CD8-positive, alpha-beta memory T cell (primary cell): ENCODE measurements at places on chromosomes 16 and 17.

GRCh38 chr17:80068301-80069222 lies 32.1 kb downstream of the CCDC40 start:
- no peaks in the 10 kb centered on the region for H3K36me3 ChIP-seq
- no peak overlapping the region for H3K27ac ChIP-seq
- no peak for DNase-seq
- no peak overlapping the region for H3K4me3 ChIP-seq
- no peaks in the 10 kb centered on the region for H3K4me1 ChIP-seq
- H3K27me3 ChIP-seq, result no peaks in the 10 kb centered on the region

DNA sequence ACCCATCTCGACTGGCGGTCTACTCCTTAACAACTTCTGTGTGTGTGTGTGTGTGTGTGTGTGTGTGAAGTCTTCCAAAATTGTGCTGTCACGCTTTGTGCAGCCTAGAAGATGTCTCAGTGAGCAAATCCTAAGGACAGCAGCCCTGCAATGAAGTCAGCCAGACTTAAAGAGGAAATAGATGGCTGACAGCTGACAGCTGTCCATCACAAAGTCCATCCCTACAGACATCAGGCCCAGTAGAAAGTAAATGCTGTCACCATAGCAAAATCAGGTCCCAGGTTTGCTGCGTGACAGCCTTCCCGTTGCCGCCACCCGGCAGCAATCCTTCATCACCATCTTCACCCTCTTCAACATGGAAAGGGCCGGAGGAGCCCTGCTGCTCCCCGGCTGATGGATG lies 416.0 kb downstream of the SOX9 start:
- no peaks in the 10 kb centered on the region for H3K27me3 ChIP-seq
- no peaks in the 10 kb centered on the region for H3K36me3 ChIP-seq

- H3K4me3 ChIP-seq, result no peak overlapping the region
- H3K36me3 ChIP-seq, result no peaks in the 10 kb centered on the region
- H3K4me1 ChIP-seq, result no peaks in the 10 kb centered on the region
- no peak overlapping the region for H3K27ac ChIP-seq
- H3K27me3 ChIP-seq, result peaks cover 5% of the 10 kb centered on the region
These were observed 23.7 kb upstream of the PMP22 start for GRCh38 chr17:15288859-15289258.

- no peak for DNase-seq
- peaks cover 3% of the 10 kb centered on the region for H3K4me1 ChIP-seq
- no peak overlapping the region for H3K4me3 ChIP-seq
- H3K27ac ChIP-seq, result no peak overlapping the region
- H3K27me3 ChIP-seq, result no peaks in the 10 kb centered on the region
These were observed 12.8 kb downstream of the ATP2A3 start for GRCh38 chr17:3951420-3951819.

- no peaks in the 10 kb centered on the region for H3K4me1 ChIP-seq
- no peaks in the 10 kb centered on the region for H3K36me3 ChIP-seq
- no peak for DNase-seq
- no peak overlapping the region for H3K27ac ChIP-seq
- H3K27me3 ChIP-seq, result no peaks in the 10 kb centered on the region
- H3K4me3 ChIP-seq, result no peak overlapping the region
These were observed 23.9 kb upstream of the WSB1 start for GRCh38 chr17:27269974-27270373.

GRCh38 chr16:79426663-79427062 lies 173.9 kb downstream of the MAF start:
- no peaks in the 10 kb centered on the region for H3K36me3 ChIP-seq
- H3K4me3 ChIP-seq, result no peak overlapping the region
- DNase-seq, result no peak
- no peak overlapping the region for H3K27ac ChIP-seq

GRCh38 chr16:55033225-55034156 lies 102.8 kb downstream of the IRX5 start:
- no peaks in the 10 kb centered on the region for H3K27me3 ChIP-seq
- no peak overlapping the region for H3K4me3 ChIP-seq
- no peak for DNase-seq

DNA sequence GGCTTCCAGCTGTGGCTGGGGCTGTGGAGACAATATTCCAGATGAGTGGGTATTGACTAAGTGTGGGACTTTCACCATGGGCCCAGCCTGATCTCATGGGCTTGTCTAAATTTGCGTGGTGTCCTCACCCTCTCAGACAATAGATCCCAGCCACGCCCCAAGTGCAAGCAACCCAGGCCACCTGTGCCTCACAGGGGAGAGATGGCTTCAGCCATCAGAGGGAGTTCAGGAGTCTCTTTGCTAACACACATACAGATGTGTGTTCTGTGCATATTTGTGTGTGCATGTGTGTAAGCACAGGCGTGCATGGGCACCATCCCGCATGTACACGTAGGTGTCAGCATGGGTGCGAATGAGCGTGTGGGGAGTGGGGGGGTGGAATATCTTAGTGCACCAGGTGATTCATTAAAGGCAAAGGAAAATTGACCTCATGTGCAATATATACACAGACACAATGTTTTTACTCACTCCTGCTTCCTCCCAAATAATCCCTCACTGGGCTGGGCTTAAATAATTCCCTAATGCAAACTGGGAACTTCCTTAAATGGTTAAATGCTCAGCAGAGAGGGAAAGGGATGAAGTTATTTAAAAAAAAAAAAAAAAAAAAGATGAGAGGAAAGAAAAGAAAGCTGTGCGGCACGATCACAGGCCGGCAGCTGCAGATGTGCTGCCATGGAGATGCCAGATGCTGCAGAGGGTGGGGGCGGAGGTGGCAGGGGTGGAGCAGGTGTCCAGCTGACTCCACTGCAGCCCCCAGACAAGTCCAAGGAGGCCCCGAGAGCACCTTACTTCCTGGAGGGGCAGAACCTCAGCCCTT lies 24.0 kb upstream of the CDC42EP4 start:
- H3K27me3 ChIP-seq, result no peaks in the 10 kb centered on the region
- DNase-seq, result no peak

- no peak overlapping the region for H3K4me3 ChIP-seq
- DNase-seq, result no peak
- peaks cover 8% of the 10 kb centered on the region for H3K4me1 ChIP-seq
- no peak overlapping the region for H3K27ac ChIP-seq
- peaks cover 32% of the 10 kb centered on the region for H3K36me3 ChIP-seq
These were observed 17.2 kb downstream of the TXNDC11 start for GRCh38 chr16:11725457-11725856.

DNA sequence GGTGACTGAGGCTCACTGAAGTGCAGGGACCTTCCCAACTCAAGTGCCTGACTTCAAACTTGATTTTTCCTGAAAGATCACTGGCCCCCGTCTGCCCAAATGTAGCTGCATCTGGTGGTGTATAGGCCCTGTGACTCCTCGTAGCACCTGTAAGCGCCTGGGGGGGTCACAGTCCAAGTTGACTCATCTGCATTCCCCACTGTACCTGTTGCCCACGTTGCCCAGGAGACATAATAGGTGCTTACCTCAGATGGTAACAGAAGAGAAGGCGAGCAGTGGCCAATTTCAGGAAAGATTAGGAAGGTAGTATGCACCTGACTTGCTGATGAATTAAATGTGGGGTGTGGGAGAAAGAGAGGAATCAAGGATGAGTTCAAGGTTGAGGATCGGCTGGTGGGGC lies 44.1 kb upstream of the EMP2 start:
- no peak overlapping the region for H3K27ac ChIP-seq
- H3K4me3 ChIP-seq, result no peak overlapping the region
- H3K4me1 ChIP-seq, result no peaks in the 10 kb centered on the region
- no peak for DNase-seq

DNA sequence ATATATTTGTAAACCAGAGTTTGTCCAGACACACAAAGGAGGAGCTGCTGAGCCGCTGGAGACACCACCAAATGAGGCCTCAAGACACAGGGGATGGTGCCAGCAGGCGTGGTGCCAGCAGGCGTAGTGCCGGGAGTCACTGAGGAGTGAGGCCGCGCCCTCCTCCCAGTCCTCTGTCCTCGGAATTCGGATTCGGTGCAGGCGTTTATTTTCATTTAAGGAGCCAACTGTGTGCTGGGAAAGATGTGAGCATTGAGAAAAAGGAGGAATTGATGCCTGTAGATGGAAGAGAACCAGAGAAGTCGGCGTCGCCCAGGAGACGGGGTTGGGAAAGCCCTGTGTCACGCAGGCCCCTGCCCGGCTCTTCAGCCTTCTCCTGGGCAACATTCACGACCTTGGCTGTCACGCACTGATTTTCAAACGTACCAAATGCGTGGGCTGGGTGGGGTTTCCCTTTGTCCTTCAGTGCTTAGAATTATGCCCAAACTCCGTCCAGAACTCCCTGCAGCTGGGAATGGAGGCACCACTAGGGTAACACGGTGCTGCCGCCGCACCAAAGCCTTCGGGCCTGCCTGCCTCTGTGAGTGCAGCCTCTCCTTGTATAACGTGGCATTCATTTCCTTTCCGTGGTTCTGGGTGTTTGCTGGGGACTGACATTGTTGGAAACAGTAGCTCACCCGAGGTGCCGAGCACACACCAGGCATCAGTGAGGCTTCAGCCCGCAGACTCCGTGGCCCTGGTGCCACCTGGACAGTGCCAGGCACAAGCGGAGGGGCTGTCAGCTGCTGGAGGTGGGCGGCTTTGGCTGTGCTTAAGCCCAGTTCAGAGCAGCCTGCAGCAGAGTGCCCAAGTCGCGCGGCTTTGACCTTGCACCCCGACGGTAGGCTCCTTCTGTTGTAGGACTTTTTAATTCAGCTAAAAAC lies 49.0 kb upstream of the CHMP6 start:
- H3K4me3 ChIP-seq, result no peak overlapping the region
- peaks cover 13% of the 10 kb centered on the region for H3K36me3 ChIP-seq
- no peak for DNase-seq
- no peaks in the 10 kb centered on the region for H3K27me3 ChIP-seq
- H3K4me1 ChIP-seq, result peaks cover 19% of the 10 kb centered on the region
- no peak overlapping the region for H3K27ac ChIP-seq

DNA sequence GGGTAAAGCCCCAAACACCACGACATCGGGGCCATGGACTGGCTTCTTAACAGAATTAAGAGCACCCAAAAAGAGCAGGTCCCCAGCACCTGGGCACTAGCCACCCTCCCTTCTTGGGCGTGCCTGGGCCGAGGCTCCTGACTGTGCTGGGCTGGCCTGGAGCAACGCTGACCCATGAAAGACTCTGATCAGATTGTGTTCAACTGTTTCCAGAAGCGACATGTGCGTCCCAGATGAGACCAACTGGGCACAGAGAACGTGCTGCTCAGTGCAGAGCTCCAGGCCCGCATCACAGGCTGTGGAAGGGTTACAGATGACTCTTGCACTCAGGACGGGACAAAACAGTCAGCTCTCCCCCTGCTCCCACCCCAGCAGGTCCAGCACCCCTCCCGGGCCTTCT lies 100.7 kb downstream of the KCNJ12 start:
- no peaks in the 10 kb centered on the region for H3K27me3 ChIP-seq
- no peak for DNase-seq
- H3K4me1 ChIP-seq, result no peaks in the 10 kb centered on the region
- H3K27ac ChIP-seq, result no peak overlapping the region
- H3K36me3 ChIP-seq, result no peaks in the 10 kb centered on the region

GRCh38 chr17:14733376-14733775 lies 432.5 kb downstream of the HS3ST3B1 start:
- H3K36me3 ChIP-seq, result no peaks in the 10 kb centered on the region
- no peak for DNase-seq
- no peak overlapping the region for H3K27ac ChIP-seq
- no peaks in the 10 kb centered on the region for H3K4me1 ChIP-seq

GRCh38 chr17:32161506-32162365 lies 19.4 kb downstream of the RHOT1 start:
- no peaks in the 10 kb centered on the region for H3K27me3 ChIP-seq
- H3K27ac ChIP-seq, result no peak overlapping the region
- no peaks in the 10 kb centered on the region for H3K36me3 ChIP-seq

GRCh38 chr17:73394512-73395450 lies 83.0 kb upstream of the CDC42EP4 start:
- no peak overlapping the region for H3K27ac ChIP-seq
- DNase-seq, result no peak
- no peaks in the 10 kb centered on the region for H3K4me1 ChIP-seq
- H3K27me3 ChIP-seq, result no peaks in the 10 kb centered on the region
- H3K4me3 ChIP-seq, result no peak overlapping the region

DNA sequence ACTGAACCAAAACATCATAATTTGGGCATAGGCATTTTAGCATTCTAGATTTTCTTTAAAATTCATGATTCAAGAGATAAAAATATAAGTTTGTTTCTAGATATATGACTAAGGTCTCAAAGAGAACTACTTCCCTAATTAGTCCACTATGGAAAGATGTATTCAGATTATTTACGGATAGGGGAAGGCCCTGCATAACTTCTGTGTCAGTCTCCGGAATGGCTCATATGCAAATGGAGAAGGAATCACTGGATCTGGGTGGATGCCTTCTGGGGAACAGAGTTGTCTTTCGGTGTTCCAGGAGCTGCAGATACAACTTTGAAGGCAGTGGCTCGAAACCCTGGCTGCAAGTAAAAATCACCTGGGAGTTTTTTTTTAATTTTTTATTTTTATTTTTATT lies 17.1 kb upstream of the WFIKKN2 start:
- H3K27me3 ChIP-seq, result no peaks in the 10 kb centered on the region
- no peak overlapping the region for H3K27ac ChIP-seq
- no peaks in the 10 kb centered on the region for H3K36me3 ChIP-seq
- peaks cover 7% of the 10 kb centered on the region for H3K4me1 ChIP-seq
- no peak overlapping the region for H3K4me3 ChIP-seq

DNA sequence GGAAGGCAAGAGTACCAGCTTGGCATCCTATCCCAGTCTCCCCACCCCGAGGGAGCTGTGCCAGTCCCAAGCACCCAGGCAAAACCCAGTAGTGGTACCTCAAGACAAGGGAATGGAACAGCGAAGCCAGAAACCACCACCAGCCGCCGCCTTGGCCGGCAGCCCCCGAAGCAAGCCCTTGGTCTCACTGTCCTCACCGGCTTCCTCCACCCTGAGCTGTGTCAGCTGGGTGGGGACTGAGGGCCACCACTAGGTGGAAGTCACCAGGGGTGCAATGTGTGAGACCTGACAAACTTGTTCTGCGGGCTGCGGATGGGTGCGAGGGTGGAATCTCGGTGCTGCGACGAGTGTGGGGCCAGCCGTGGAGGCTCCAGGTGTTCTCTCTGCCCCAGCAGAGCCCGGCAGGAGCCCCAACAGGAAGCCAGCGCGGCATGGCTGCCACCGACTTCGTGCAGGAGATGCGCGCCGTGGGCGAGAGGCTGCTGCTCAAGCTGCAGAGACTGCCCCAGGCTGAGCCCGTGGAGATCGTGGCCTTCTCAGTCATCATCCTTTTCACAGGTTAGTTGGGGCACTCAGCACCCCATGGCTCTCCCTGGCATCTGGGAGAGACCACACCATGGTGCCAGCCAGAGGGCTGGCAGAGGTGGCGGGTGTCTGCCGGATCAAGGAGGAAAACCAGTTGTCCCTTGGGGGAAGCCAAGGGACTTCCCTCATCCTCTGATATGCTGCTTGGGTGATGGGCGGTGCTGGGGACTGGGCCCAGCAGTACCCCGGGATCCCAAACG lies 6.7 kb downstream of the SMIM5 start:
- no peaks in the 10 kb centered on the region for H3K27me3 ChIP-seq
- no peak overlapping the region for H3K27ac ChIP-seq
- no peaks in the 10 kb centered on the region for H3K4me1 ChIP-seq
- no peak overlapping the region for H3K4me3 ChIP-seq
- no peak for DNase-seq
- H3K36me3 ChIP-seq, result no peaks in the 10 kb centered on the region

DNA sequence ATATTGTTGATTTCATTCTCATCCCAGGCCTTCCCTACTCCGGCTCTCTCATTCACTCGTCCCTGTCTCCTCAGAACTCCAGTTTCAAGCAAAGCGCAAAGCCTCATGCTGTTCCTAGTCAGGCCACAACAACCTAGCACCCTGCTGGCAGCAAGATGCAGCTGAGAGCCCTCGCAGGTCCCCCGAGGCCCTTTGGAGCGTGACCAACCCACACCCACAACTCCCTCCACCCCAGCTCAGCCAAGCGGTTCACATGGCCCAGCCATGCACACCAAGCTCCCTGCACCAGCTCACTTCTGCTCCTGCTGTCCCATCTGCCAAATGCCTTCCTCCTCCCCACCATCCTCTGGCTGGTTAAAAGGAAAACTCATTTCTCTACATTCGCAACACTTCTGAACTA lies 195.8 kb downstream of the IRX5 start:
- no peaks in the 10 kb centered on the region for H3K4me1 ChIP-seq
- no peaks in the 10 kb centered on the region for H3K36me3 ChIP-seq
- DNase-seq, result no peak
- no peaks in the 10 kb centered on the region for H3K27me3 ChIP-seq
